ENCODE measurements at places on chromosomes 11 and 22. TPM values are rescaled to one million over a fixed set of nuclear protein-coding genes. Genes with fewer than 3 reads are reported as not detected.

- H3K27ac ChIP-seq, result no peak overlapping the region
- no peak for DNase-seq
- no peaks in the 10 kb centered on the region for H3K27me3 ChIP-seq
- no peaks in the 10 kb centered on the region for H3K36me3 ChIP-seq
- H3K4me3 ChIP-seq, result no peak overlapping the region
- H3K4me1 ChIP-seq, result no peaks in the 10 kb centered on the region
Observed at GRCh38 chr11:27018902-27019529, 21.6 kb upstream of the BBOX1 start.

DNA sequence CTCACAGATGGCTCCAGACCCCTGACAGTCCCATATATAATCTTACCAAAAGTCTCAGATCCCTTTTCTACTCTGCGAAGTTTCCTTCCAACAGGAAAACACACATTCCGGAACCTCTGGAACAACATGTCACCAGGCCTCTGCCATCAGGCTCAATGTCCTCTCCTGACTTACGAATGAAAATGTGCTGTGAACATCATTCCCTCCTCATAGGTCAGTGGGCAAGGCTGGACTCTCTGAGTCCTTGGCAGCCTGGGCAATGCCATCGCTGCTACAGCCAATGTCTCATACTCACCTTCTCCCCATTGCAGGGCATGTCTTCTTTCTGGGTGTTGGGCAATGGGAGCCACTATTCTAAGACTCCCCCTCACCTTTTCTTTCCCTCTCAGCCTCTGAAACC, 1.7 kb upstream of the HPX start:
- no peak overlapping the region for H3K4me3 ChIP-seq
- DNase-seq, result no peak
- no peaks in the 10 kb centered on the region for H3K4me1 ChIP-seq
- H3K27me3 ChIP-seq, result no peaks in the 10 kb centered on the region
- no peak overlapping the region for H3K27ac ChIP-seq

GRCh38 chr11:44876906-44877305, 73.8 kb downstream of the TP53I11 start:
- DNase-seq, result no peak
- H3K27ac ChIP-seq, result no peak overlapping the region
- peaks cover 73% of the 10 kb centered on the region for H3K27me3 ChIP-seq

- no peak overlapping the region for H3K4me3 ChIP-seq
- no peaks in the 10 kb centered on the region for H3K36me3 ChIP-seq
- H3K27ac ChIP-seq, result no peak overlapping the region
Observed at GRCh38 chr11:119942583-119943297, 195.2 kb downstream of the TRIM29 start.

DNA sequence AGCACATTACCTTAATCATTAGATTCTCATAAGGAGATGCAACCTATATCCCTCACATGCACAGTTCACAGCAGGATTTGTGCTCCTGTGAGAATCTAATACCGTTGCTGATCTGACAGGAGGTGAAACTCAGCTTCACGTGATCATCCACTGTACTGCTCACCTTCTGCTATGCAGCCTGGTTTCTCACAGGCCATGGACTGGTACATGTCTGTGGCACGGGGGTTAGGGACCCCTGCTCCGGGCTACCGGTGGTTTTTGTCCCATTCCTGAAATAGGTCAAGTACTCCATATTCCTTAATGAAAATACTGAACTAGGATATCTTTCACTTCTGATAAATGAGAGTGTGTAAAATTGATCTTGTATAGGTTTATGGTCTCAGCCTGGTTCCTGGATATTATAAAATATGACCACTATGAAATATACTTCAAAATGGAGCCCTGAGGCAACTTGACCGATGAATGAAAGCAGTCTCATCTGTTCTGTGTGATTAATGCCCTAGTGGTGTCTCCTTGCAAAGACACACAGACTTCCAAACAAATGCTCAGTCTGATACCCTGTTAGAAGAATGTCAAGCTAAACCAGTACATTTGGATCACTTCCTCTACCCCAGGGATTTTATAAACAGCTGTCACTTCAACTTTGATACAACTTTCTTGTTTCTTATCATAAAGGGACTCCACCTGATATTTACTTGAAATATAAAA, 492.9 kb upstream of the ANO3 start:
- no peaks in the 10 kb centered on the region for H3K4me1 ChIP-seq
- no peaks in the 10 kb centered on the region for H3K36me3 ChIP-seq
- H3K27me3 ChIP-seq, result no peaks in the 10 kb centered on the region
- no peak overlapping the region for H3K27ac ChIP-seq
- no peak for DNase-seq

DNA sequence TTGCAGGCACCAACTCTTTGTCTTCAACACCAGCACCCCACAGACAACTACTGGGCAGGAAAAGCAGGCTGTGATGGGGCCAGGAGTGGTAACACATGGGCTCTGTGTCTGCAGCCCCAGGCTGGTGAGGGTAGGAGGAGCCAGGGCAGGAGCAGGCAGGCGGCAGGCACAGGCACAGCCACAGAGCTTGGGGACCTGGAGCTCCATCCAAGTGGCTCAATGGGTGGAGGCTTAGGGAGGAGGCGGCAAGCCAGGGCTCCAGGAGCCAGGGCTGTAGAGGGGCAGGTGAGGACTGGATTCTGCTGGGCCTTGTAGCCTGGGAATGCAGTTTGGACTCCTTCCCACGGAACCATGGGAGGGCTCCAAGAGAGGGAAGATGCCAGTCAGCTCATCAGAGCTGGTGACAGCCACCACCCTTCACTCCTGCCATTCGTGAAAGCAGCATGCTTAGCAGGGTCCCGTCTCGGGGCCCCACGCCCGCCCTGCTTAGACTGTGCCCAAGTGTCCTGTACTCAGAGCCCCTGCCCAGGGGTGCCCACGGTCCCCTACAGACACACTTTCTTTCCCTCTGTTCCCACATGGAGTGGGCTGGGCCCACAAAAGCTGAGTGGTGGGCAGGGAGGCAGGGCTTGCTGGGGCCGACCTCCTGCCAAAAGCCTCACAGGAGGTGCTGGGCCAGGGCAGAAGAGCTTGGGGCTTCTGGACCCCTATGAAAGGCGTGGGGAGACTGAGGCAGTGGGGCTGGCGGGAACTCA, 12.4 kb downstream of the TTC38 start:
- H3K36me3 ChIP-seq, result peaks cover 12% of the 10 kb centered on the region
- no peak overlapping the region for H3K27ac ChIP-seq
- no peak overlapping the region for H3K4me3 ChIP-seq
- DNase-seq, result no peak
- H3K4me1 ChIP-seq, result no peaks in the 10 kb centered on the region

DNA sequence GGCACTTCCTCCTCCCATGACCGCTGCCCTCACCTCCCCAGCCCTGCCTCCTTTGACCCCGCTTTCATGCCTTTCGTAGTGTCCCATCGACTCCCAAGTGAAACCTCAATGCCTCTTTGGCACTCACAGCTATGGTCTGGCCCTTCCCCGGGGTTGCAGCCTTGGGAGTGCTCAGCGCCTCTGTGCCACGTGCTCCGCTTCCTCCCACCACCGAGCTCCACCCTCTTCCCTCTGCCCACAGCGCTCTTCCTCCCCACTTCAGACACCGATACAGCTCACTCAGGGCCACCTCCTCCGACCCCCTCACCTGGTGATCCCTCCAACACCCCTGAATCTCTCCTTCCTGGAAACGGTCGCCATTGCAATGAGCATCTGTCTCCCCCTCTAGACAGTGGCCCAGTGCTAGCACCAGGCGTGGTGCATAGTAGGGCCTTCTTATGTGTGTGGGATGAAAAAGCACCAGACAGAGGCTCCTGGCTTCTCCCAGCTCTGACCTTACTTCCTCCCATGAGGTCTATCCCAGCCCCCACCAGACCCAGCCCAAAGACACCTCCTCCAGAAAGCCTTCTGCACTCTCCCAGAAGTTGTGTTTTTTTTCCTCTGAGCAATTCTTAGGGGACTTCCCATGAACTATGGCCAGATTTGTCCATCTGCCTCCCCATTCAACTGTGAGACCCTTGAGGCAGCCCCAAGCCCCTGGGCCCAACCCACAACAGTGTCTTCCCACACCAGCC, 16.4 kb upstream of the SCGB1A1 start:
- DNase-seq, result no peak
- no peaks in the 10 kb centered on the region for H3K36me3 ChIP-seq
- H3K27ac ChIP-seq, result no peak overlapping the region
- H3K27me3 ChIP-seq, result no peaks in the 10 kb centered on the region
- H3K4me1 ChIP-seq, result no peaks in the 10 kb centered on the region

GRCh38 chr22:19568337-19569275, 44.4 kb upstream of the CLDN5 start:
- no peaks in the 10 kb centered on the region for H3K36me3 ChIP-seq
- DNase-seq, result no peak
- H3K27me3 ChIP-seq, result no peaks in the 10 kb centered on the region
- H3K27ac ChIP-seq, result no peak overlapping the region

Gene RAG2
- not detected for total RNA-seq

Gene MAPK8IP2
- 0.88 TPM for total RNA-seq

DNA sequence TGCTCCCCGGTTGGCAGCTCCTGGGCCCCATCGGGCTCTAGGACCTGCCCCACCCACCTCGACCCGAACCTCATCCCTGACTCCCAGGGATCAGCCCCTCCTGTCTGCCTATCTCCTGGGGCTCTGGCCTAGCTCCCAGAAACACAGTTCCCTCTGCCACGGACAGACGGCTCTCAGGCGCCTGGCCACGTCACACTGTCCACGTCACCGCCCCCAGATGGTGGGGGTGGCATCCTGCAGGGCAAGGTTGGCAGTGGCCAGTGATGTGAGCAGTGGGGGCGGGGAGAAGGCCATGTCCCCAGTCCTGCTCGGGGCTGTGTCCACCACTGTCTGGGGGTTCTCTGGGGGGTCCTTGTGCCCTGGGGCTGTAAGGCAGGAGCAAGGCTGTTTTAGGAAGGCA, 29.2 kb downstream of the SYT7 start:
- no peak overlapping the region for H3K27ac ChIP-seq
- DNase-seq, result no peak
- H3K4me3 ChIP-seq, result no peak overlapping the region
- H3K27me3 ChIP-seq, result peaks cover 29% of the 10 kb centered on the region
- no peaks in the 10 kb centered on the region for H3K36me3 ChIP-seq

- no peak overlapping the region for H3K27ac ChIP-seq
- no peak for DNase-seq
- 0 out of 2 replicates have a peak, but pooled peaks cover 3% of the 10 kb centered on the region for H3K27me3 ChIP-seq
Observed at GRCh38 chr11:334264-334994, 13.8 kb upstream of the IFITM3 start.

DNA sequence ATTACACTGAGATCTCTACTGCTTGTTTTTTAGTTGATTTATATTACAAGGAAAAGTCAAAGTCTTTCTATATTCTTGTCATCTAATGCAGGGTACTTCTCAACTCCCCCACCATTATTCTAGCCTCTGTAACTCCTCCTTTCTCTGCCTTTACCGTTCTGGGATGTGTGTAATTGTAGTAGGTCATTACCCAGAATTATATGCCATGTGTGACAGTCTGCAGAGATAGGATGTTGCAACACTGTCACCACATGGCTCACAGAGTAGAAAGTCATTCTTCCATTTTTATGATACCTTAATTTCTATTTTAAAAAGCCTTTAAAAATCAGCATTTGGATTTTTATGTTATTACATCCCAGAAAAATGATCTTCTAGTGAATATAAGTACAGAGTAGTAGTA, 32.7 kb downstream of the ZNF143 start:
- DNase-seq, result no peak
- H3K4me1 ChIP-seq, result no peaks in the 10 kb centered on the region
- no peak overlapping the region for H3K27ac ChIP-seq
- H3K36me3 ChIP-seq, result no peaks in the 10 kb centered on the region
- no peaks in the 10 kb centered on the region for H3K27me3 ChIP-seq

Gene KCNQ1OT1
- 3.4 TPM for total RNA-seq

DNA sequence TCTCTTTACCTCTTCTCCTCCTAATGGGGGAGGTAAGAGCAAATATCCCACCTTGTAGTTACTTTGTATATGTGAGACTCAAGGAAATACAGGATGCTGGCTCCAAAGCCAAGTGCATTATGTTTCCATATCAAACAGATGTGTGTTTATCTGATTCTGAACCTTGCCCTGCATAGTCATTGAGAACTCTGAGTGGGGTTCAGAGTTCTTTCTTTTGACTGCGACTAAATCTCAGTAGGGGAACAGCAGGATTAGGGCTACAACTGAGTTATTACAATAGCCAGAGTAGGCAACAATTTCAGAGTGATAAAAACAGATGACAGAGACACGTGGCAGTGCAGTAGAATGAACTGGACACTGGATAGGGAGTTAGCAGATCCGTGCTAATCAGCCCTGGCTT, 34.1 kb upstream of the TLCD5 start:
- no peaks in the 10 kb centered on the region for H3K27me3 ChIP-seq
- H3K4me1 ChIP-seq, result peaks cover 50% of the 10 kb centered on the region
- no peak overlapping the region for H3K4me3 ChIP-seq
- no peaks in the 10 kb centered on the region for H3K36me3 ChIP-seq
- no peak for DNase-seq
- no peak overlapping the region for H3K27ac ChIP-seq

Gene WNT7B
- total RNA-seq, result 75.5 TPM

DNA sequence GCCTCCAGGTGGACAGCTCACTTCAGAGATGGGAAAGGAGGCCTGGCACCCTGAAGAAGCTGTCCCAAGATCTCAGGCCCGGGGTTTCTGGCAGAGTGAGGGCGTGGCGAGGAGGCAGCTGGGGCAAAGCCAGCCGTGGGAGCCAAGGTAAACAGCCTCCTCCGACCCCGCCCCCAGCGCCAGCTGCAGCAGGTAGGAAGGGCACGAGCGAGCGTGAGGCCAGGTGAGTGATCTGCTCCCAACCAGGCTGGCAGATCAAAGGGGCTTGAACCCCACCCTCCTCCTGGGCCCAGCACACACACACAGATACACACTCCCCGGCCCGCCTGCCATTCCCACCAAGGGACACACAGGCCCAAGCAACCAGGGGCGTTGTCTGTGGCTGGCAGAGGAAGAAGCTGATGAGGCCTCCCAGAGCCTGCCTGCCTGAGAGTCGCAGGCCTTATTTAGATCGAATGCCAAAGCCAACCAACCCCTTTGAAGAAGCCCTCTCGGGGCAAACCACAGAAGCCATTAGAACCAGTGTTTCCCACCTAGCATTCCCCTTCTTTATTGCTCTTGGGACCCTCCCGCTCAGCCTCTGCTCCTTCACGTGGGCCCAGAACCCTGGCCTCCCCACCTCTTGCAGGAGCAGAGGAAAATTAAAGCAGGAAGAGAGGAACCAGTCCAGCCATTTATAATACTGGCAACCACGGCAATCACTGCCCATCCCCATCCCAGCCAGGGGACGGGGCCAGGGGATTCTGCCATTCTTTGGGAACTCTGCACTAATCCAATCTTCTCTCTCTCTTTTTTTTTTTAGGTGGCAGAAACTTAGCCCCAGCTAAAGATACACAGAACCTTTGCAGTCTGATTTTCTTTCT, 5.0 kb downstream of the PDGFB start:
- peak overlapping the region; percentile 98 for H3K4me3 ChIP-seq
- no peaks in the 10 kb centered on the region for H3K27me3 ChIP-seq
- H3K27ac ChIP-seq, result peak overlapping the region; percentile 67
- DNase-seq, result peak; percentile 85

GRCh38 chr11:35003658-35004057, 87.2 kb downstream of the PDHX start:
- no peak overlapping the region for H3K27ac ChIP-seq
- H3K36me3 ChIP-seq, result no peaks in the 10 kb centered on the region
- DNase-seq, result no peak
- peaks cover 28% of the 10 kb centered on the region for H3K4me1 ChIP-seq
- no peaks in the 10 kb centered on the region for H3K27me3 ChIP-seq

Gene OR4D9
- not detected for total RNA-seq

Gene OR52N4
- not detected for total RNA-seq

Gene HIRA
- total RNA-seq, result 13.7 TPM

- peaks cover 5% of the 10 kb centered on the region for H3K4me1 ChIP-seq
- DNase-seq, result peak; percentile 50
- H3K4me3 ChIP-seq, result no peak overlapping the region
- H3K27me3 ChIP-seq, result no peaks in the 10 kb centered on the region
- no peak overlapping the region for H3K27ac ChIP-seq
Observed at GRCh38 chr11:34034053-34034452, 17.5 kb upstream of the CAPRIN1 start.
